NCI-H526 (cell line): ENCODE measurements at places on chromosomes 4 and X.

GRCh38 chr4:54992266-54992665 is 133.1 kb downstream of the KDR start:
- DNase-seq: no peak

DNA sequence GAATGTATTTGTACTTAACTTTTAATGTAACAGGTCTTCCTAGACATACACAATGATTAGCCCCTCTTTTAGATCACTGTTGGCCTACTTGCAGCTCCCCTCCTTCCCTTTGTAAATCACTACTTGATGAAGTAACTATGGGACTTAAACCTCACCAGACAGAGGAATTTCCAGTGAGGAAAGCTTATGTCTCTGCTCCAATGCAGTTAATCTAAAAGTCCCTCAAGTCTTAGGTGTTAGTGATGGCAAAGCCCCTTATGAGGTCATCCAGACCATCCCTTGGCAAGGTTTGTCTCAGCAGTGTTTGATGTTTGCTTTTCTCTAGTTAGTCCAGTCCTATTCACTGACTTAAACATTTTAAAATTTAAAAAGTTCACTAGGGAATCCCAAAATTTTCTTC is 877.3 kb upstream of the INTU start:
- no peak for DNase-seq

- DNase-seq: no peak
Measured at GRCh38 chr4:104870495-104871233, 276.0 kb upstream of the TET2 start.

DNA sequence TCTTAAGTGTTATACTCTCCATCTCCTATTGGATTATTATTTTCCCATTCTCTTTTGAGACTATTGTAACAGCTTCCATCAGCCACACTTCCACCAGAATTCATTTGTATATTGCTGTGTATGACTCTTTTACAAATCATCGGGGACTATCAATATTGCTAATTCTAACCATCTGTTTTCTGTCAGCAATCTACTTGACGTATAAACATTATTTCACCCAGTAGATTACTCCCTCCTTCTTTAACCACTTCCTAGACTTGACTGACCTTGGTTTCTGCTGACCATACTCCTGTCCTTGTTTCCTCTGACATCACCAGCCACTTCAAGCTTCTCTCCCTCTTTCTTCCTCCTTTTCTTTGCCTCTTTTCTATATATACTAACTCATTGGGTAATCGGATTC is 402.9 kb downstream of the PCDH18 start:
- no peak for DNase-seq

GRCh38 chr4:3615386-3616286 is 83.4 kb upstream of the LRPAP1 start:
- no peak for DNase-seq

DNA sequence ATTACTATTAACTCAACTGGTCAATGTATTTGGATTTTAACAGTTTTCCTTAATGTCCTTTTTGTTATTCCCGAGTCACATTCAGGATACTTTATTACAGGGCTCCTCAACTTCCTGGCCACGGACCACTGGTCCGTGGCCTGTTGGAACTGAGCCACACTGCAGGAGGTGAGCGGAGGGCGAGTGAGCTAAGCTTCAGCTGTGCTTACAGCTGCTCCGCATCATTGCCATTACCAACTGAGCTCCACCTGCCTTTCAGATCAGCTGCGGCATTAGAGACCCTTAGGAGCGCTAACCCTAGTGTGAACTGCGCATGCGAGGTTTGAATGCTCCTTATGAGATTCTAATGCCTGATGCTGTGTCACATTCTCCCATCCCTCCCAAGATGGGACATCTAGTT is 591.7 kb downstream of the CCSER1 start:
- DNase-seq: no peak

- no peak for DNase-seq
Measured at GRCh38 chr4:5220028-5220427, 168.7 kb downstream of the STK32B start.

DNA sequence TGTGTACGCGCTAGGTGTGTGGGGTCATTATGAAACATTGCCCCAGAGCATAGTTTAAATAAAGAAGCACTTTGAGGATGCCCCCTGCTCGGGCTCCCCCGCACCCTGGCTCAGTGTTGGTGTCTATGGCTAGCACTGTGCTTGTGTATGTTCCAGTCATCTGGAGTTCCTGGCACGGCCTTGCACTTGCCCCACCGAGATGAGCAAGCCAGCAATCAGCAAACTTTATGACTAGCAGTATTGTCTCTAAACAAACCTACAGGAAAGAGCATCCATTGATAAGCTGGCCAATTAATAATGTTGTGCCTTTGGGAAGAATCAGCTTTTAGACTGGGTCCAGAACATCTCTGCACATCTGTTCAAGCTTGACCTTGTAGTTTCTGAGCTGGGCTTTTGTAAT is 707 bp upstream of the SHROOM4 start:
- DNase-seq: no peak

GRCh38 chr4:138716559-138717335 is 298.8 kb upstream of the NOCT start:
- DNase-seq: no peak

DNA sequence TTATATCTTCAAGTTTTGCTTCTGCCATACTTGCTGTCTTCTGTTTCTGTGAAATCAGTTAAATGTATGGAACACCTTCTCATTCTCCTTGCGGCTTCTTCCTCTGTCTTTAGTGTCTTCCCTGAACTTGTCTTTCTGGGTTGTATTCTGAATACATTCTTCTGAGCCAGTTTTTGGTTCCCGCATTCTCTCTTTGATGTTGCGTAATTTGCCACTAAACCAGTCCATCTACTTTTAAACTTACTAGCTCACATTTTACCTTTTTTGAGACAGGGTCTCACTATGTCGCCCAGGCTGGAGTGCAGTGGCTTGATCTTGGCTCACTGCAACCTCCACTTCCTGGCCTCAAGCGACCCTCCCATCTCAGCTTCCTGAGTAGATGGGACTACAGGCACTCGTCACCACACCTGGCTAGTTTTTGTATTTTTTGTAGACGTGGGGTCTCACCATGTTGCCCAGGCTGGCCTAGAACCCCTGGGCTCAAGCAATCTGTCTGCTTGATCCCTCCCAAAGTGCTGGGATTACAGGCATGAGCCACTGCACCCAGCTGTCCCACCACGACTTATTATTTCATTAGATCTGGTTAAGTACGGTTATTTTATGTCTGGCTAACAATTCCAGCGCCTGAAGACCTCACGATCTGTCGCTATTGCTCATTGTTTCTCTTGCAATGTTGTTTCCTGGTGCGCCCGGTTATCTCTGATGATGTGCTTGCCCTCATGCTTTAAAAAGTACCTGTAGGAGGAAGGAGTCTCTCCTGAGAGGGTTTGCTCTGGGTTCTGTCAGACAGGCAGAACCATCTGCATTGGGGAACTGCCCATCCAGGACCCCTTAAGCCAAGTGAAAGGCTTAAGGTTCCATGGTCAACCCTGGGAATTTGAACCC is 9.8 kb upstream of the FAM3A start:
- DNase-seq: no peak

GRCh38 chrX:66920296-66920695 is 281.4 kb upstream of the EDA2R start:
- no peak for DNase-seq

GRCh38 chr4:173091958-173092357 is 76.7 kb upstream of the GALNT7 start:
- DNase-seq: no peak

DNA sequence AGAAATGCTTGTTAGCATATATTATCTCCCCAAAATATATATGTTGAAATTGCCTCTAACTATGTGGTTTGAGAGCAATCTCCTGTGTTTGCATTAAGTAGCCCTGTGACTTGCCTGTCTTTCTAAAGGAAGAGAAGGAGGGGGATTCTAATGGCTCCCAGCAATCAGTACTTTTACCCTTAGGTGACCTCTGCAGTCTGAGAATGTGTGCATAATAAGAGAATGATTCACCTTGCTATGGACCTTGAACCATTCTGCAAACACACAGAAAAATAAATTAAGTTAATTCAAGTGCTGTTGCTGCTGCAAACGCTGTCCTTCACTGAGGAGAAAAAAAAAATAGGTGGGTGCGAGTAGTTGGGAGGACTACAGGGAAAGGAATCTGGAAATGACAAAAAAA is 322.2 kb downstream of the IQCM start:
- DNase-seq: no peak

GRCh38 chr4:113371111-113371510 is 321.7 kb downstream of the ANK2 start:
- no peak for DNase-seq

- DNase-seq: peak; percentile 70
Measured at GRCh38 chrX:56729152-56729850, at the start of gene NBDY. Gene NBDY (plus strand): TSS chrX:56729243. CDS start chrX:56729354, 111 bp downstream.

GRCh38 chr4:163967263-163967662 is 472.8 kb downstream of the TMA16 start:
- no peak for DNase-seq

- no peak for DNase-seq
Measured at GRCh38 chrX:42988700-42989099, 210.7 kb upstream of the PPP1R2C start.

- DNase-seq: no peak
Measured at GRCh38 chr4:25160714-25161592, 704 bp upstream of the SEPSECS start.

DNA sequence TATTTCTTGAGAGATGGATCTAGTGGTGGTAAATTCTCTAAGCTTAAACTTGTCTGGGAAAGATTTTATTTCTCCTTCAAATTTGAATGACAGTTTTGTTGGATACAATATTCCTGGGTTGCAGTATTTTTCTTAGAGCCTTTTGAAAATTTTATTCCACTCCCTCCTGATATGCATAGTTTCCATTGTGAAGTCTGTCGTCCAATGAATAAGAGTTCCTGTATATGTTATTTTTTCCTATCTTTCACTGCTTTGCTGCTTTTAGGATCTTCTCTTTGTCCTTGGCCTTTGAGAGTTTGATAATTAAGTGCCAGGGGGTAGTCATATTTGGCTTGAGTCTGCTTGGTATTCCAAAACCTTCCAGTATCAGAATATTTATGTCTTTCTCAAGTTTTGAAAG is 1156.4 kb upstream of the AGA start:
- DNase-seq: no peak

DNA sequence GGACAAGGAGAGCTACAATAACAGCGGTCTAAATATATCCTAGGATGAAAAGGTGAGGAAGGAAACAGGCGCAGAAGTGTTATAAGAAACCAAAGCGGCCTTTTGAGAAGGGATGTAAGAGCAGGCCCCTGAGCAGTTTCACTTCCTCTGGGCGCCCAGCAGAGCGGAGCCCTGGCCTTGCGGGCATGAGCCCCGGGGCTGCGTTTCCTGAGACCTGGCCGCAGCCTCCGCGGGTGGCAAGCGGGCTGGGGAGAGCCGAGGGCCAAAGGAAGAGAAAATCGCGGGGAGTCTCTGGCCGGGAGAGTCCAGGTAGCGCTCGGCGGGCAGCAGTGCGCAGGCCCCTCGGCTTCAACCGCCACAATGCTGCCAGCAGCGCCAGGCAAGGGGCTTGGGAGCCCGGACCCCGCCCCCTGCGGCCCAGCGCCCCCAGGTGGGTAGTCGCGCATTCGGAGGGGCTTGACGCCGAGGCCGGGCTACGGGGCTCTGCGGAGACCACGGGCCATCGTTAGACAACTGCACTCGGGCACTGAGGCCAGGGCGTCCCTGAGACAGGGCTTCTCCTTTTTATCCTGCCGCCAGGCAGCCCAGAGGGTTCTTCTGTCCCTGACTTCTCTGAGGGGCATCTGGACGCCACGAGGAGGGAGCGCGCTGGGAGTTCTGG is at the start of gene BANK1:
TSS of gene BANK1 (plus strand) at position 210 of the 661 bp plus-strand sequence. CDS start at position 361, 151 bp downstream.
- DNase-seq: peak; percentile 38

GRCh38 chr4:53991821-53992220 is 72.6 kb downstream of the CHIC2 start:
- no peak for DNase-seq

DNA sequence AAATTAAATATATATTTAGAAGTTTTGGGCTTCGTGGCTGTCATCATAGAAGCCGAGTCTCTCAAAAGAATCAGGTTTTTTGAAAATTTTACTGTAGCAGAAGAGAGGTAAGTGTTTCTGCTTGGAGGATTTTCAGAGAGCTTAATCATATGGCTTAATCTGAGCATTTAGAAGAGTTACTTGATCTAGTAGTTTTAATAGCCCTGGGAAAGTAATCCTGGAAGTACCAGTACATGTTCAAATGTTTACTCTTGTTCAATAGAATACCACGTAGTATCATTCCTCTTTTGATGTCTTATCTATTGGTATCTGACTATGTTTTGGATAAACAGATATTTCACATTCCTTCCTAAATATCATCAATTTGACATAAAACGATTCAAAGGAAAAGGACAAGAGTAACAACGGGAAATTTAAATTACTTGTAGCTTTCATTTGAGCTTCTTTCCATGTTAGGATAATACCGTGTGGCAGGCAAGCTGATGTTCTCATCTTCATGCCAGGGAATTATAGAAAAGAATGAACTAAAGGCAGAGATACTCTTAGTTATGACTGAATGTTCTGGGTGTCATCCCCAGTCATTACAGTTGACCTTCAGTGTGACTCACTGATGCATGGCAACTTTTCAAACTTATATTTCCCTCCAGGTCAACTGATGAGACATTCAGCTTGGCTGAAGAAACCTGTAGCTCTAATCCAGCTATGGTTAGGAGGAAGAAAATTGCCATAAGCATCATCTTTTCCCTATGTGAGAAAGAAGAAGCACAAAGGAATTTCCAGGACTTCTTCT is 89.8 kb downstream of the FNIP2 start:
- no peak for DNase-seq

- DNase-seq: no peak
Measured at GRCh38 chr4:83197555-83198235, 83.2 kb upstream of the PLAC8 start.

GRCh38 chr4:8272472-8273428 is 3.2 kb downstream of the HTRA3 start:
- no peak for DNase-seq

DNA sequence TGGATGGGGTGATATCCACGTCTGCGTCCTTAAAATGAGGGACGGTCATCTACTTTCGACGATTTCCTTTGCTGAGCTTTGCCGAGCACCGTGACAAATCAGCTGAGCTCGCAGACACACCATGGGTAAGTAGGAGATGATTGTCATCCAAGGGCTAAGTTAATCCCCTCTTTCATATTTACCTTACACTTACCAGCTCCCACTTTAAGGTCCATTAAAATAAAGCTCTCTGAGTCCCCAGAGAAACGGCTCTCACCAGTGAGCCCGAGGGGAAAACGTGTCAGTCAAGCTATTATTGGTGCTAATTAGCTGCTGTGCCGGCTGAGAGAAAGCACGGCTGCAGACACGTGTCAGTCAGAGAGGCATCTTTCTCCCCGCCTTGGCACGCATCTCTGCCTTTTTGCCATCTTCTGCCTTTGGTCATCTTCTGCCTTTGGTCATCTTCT is 72.2 kb downstream of the CRLF2 start:
- DNase-seq: no peak

GRCh38 chr4:76234679-76235044 is 16.9 kb upstream of the FAM47E start:
- no peak for DNase-seq

- no peak for DNase-seq
Measured at GRCh38 chr4:87410157-87410556, 12.2 kb upstream of the NUDT9 start.

GRCh38 chr4:104344342-104344980 is 150.2 kb downstream of the CXXC4 start:
- no peak for DNase-seq

- no peak for DNase-seq
Measured at GRCh38 chrX:96389281-96390047, 295.2 kb upstream of the DIAPH2 start.
